ENCODE measurements at places on chromosomes 7 and 10.

- DNase-seq = no peak
Observed at GRCh38 chr7:75630549-75630948, 108.2 kb downstream of the HIP1 start.

DNA sequence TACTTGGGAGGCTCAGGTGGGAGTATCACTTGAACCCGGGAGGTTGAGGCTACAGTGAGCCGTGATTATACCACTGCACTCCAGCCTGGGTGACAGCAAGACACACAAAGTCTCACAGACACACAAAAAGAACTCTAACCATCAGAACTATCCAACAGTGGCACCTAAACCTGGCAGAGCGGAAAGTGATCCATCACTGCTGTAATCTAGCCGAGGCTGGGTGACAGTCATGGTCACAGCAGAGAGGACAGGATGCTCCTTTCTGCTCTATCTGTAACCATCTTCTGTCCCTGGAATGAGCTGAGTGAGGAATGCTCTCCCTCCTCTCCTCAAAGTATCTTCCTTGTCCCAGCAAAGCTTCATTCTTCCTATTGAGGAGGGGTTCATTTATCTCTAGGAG lies 656.6 kb downstream of the LRMDA start:
- DNase-seq = no peak

GRCh38 chr10:36464291-36464690 lies 661.1 kb upstream of the ANKRD30A start:
- DNase-seq = no peak

DNA sequence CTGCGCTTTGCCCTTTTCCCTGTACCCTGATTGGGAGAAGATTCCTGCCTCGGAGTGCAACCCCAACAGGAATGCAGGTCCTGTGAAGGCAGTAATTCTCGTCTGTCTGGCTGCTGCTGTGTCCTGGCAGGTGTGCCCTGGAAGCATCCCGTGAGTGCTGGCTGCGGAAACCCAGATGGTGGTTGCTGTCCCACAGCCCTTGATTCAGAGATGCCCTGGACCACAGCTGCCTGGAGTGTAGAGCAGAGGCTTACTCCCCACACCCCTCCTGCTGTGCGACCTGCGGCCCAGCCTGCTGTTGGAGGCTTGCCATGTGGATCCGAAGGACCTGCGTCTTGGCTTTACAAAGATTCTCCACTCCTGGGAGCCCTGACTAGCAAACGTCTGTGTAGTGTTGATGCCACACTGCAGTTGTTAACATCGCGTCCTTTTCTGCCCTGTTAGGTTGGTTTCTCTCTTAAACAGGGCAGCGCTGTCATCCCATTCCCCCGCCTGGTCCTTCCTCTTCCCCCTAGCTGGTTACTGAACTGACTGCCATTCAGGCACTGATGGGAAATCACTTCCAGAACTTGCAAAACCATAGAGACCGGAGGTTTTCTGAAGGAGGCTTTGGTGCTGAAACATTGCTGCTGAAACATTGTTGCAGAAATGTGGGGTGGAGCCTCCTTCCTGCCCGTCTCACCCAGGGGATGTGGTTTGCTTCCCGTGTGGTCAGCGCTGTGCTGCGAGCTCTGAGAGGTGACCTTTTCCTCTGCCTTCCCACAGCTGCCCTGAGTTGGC lies 53.3 kb downstream of the DNAJB6 start:
- DNase-seq = peak; percentile 54

DNA sequence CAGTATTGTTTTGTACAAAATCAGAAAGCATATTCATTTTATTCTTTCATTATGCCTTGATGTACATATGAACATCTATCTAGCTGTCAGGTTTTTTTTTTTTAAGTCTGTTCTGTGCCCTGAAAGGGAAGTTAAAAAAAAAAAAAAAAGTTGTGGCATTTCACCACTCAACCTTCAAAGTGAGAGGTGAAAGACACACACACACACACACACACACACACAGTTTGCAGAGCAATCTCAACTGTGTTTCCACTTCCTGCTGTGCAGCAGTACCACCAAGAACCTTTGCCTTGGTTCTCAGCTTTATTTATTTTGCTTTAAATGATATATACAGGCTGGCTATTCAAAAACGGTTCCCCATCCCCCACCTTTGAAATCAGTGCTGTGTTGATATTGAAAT lies 955.6 kb downstream of the GATA3 start:
- DNase-seq = no peak

DNA sequence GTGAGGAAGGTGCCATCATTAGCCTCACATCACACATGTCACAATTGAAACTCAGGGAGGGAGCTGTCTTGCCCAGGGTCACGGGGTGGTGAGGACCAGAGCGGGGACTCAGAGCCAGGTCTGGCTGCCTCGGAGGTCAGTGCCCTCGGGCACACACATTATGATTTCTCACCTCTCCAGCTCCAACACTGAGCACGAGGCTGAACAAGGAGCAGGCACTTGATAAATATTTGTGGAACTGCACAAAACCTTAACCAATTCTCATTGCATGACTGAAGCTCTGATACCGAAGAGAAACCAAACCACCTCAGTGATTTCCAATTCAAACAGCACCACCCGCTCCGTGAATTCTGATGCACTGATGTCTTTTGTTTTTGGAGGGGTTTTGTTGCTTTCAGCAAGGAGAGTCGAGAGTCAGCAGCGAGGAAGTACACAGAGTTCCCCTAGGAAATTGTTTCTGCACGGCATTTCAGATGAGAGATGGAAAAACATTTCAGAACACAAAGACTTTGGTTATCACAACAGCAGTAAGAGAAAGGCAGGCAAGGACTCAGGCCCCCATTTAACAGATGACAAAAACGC lies 55.3 kb upstream of the ZMIZ1 start:
- no peak for DNase-seq

GRCh38 chr7:83149466-83149865 lies 13.2 kb downstream of the PCLO start:
- peak; percentile 60 for DNase-seq

DNA sequence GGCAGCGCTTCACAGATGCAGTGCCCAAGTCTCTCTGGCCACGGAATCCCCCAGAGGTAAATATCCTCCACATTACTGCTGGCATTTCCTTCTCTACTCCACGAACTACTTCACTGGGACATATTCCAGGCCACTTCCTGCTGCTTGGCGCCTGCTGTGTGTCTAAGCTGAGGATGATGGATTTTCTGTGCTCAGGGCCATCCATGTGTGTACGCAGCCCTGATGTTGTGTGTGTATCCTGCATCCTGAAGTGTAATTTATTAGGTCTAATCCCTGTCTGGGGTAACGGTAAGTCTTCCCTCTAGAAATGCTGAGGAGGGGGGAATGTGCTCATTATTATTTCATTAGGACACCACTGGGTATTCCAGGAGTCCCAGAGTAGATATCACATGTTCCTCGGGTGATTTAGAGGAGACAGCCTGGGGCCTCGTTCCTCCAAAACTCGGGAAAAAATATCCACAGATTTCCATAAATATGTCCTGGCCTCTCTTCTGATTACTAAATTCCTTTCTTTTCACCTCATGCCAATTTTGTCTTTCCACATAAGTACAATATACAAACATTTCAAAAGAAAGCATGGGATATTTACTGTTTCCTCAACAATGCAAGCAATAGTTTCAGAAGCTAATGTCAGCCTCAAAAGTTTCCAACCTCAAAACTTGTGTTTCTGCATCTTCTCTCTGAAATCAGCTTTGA lies 25.5 kb upstream of the HABP2 start:
- DNase-seq = peak; percentile 57

GRCh38 chr7:39892361-39892760 lies 57.7 kb upstream of the CDK13 start:
- DNase-seq = no peak

GRCh38 chr10:110724937-110725336 lies 80.8 kb downstream of the RBM20 start:
- no peak for DNase-seq

- no peak for DNase-seq
Observed at GRCh38 chr10:59838085-59838789, 68.1 kb downstream of the CCDC6 start.

GRCh38 chr10:104650072-104650471 lies 9.0 kb downstream of the SORCS3 start:
- no peak for DNase-seq

- peak; percentile 29 for DNase-seq
Observed at GRCh38 chr7:81846398-81846797, 76.6 kb upstream of the HGF start.

GRCh38 chr10:49204119-49204518 lies 15.9 kb upstream of the TMEM273 start:
- no peak for DNase-seq

DNA sequence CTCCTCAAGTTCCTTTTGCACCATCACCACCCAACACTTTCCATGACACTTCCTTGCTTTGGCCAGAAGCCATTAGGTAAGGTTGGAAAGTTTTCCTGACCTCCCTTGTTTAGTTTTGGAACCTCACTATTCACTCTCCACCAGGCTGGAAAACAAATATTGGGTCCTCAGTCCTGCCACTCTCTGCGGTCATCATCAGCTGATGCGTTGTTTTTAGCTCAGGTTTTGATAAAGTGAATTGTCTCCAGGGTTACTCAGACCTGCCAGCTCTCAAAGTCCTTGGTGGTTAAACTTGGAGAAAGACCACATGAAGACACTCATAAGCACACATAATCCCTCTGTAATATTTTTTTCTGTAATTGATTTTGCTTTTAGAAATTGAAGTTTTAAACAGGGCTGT lies 55.5 kb downstream of the CCDC186 start:
- no peak for DNase-seq

DNA sequence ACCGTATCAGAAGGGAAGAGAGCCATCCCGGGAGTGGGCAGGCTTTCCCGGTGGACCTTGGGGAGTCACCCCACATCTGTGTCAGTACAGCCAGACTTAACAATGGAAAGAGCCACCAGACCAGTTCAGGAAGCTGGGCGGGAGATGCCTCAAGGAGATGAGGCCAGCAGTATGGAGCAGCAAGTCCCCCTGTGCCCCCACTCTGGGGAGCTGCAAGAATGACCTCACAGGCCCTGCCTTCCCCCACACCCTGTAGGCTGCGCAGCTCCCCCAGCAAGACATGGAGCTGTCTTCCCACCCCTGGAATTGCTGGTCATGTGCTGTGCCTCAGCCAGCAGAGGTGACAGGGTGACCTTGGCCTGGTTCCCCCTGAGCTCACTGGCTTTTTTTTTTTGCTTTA lies 76.8 kb upstream of the INSIG1 start:
- DNase-seq = no peak

- DNase-seq = no peak
Observed at GRCh38 chr10:50540069-50540825, 83.5 kb downstream of the SGMS1 start.

GRCh38 chr10:99815621-99816020 lies 33.2 kb downstream of the ABCC2 start:
- DNase-seq = no peak

All from astrocyte (in vitro differentiated cells and primary cell).